ENCODE measurements at places on chromosomes 5 and 9.

- no peak for DNase-seq
Measured at GRCh38 chr5:175842506-175842905, 28.9 kb upstream of the CPLX2 start.

DNA sequence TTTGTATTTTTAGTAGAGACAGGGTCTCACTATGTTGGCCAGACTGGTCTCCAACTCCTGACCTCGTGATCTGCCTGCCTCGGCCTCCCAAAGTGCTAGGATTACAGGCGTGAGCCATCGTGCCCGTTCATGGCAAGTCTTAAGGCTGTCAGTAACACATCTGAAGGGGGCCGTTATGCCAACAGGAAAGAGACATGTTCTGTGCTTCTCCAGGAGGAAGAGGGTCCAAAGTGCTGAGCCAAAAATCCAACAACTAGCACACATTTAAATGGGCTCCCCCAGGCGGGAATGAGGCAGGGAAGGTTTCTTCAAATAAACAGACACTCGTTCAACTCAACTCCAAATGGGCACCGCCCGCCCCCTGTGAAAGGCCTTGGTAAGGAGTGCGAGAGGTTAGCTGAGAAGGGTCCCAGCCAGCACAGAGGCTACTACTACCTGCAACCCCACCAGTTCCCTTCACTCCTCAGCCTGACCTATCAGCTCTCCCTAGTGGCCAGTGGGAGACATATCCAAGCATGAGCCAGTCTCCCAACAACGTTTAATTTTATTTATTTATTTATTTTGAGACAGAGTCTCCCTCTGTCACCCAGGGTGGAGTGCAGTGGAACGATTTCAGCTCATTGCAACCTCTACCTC is 84.1 kb upstream of the DMRT1 start:
- peak; percentile 27 for DNase-seq

DNA sequence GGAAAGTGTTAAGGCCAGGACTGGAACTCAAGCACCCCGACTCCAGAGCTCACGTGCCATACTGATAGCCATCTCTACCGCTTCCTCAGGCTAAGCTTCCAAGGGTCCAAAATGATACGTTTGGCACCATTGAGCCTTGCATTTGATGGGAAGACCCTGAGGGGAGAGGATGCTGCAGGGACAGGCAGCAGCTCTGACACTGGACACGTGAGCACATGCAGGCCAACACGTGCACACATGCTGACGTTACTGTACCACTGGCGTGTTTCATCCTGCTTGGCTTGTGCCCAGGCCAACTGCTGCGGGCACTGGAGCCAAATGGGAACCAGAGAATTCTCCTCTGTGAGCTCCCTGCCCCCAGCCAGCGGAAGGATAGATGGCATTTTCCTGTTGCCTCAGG is 5.2 kb downstream of the FAT2 start:
- no peak for DNase-seq

GRCh38 chr5:18720002-18720401 is 1085.7 kb downstream of the TAF11L14 start:
- no peak for DNase-seq

DNA sequence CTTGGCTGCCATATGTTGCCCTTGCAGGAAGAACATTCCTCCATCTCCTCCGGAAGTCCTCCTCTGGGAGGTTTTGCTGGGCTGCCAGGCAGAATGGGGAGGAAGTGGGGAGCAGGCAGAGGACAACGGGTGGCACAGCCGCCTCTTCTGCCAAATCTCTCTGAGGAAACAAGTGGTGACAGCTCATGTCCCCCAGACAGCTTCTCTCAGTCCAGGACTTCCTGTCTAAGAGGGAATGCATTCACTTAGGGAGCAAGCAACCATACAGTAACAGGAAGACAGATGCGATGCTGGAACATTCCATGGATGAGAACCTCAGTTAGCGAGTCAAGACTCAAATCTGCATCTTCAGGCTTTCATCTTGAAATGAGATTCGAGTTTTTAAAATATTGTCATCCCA is 701.0 kb downstream of the SEMA5A start:
- DNase-seq: no peak

DNA sequence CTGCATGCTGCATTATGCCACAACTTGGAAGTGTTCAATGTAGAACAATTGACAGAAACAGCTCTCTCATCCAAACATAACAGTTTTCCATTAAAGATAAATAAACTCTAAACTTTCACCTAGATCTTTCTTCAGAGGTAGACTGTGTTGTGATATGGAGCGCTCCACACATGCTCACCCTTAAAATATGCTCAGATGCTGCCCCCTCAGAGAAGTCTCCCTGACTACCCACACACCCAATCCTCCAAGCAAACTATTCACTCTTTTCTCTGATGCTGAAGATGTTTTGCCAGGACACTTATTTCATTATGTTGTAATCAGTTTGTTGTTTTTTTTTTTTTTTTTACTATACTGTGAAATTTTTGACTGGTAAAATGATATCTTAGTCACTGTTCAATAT is 206.6 kb upstream of the RASA1 start:
- DNase-seq: no peak

DNA sequence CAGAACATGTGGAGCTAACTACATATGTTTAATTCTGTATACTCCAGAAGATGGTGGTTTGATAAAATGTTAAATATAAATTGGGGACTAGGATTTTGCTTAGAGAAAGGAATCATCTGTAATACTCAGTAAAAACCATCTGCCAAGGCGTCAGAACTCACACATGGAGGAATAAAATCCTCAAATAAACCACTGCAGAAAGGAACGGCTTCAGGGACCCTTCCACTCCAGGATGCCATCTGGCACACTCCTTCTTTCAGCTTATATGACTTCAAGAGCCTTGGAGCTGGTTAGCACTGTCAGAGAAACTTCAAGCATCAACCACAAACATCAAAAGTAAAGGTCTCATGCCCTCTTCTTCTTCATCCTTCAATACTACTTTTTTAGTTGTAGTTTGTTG is 360.6 kb downstream of the PLK2 start:
- no peak for DNase-seq

- DNase-seq: no peak
Measured at GRCh38 chr9:104921067-104921741, 6.8 kb downstream of the ABCA1 start.

- no peak for DNase-seq
Measured at GRCh38 chr9:36862206-36863145, 171.6 kb downstream of the PAX5 start.

GRCh38 chr9:129487658-129488483 is 133.0 kb downstream of the C9orf50 start:
- DNase-seq: no peak

DNA sequence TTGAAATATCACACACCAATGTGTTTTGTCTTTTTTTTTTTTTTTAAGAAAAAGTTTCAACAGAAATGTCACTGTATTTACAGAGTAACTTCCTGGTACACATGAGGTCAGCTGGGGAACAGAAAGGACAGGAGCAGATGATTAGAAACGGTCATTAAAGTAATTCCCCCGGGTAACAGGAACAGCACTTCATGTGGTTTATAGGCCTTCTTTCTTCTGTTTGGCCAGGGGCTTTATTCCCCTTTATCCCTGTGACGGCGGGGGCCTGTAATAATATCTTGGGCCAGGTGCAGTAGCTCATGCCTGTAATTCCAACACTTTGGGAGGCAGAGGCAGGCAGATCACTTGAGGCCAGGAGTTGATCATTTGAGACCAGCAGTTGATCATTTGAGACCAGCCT is 30.5 kb upstream of the MSH3 start:
- no peak for DNase-seq

- no peak for DNase-seq
Measured at GRCh38 chr9:34830068-34830467, 120.1 kb upstream of the CCL21 start.

GRCh38 chr9:98539954-98540353 is 168.8 kb downstream of the GABBR2 start:
- DNase-seq: no peak

DNA sequence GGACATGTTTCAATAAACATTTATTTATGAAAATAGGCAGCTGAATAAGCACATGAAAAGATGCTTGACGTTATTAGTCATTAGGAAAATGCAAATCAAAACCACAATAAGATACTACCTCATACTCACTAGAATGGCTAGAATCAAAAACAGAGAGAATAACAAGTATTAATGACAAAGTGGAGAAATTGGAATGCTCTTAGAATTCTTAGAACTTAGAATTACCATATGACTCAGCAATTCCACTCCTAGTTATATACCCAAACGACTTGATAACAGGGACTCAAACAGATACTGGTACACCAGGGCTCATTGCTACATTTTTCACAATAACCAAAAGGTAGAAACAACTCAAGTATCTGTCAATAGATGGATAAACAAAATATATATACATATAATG is 15.1 kb upstream of the TRIM36 start:
- no peak for DNase-seq

GRCh38 chr9:137493364-137494103 is 34.4 kb upstream of the NSMF start:
- DNase-seq: no peak

GRCh38 chr5:145980718-145981117 is 44.3 kb downstream of the SH3RF2 start:
- DNase-seq: no peak

DNA sequence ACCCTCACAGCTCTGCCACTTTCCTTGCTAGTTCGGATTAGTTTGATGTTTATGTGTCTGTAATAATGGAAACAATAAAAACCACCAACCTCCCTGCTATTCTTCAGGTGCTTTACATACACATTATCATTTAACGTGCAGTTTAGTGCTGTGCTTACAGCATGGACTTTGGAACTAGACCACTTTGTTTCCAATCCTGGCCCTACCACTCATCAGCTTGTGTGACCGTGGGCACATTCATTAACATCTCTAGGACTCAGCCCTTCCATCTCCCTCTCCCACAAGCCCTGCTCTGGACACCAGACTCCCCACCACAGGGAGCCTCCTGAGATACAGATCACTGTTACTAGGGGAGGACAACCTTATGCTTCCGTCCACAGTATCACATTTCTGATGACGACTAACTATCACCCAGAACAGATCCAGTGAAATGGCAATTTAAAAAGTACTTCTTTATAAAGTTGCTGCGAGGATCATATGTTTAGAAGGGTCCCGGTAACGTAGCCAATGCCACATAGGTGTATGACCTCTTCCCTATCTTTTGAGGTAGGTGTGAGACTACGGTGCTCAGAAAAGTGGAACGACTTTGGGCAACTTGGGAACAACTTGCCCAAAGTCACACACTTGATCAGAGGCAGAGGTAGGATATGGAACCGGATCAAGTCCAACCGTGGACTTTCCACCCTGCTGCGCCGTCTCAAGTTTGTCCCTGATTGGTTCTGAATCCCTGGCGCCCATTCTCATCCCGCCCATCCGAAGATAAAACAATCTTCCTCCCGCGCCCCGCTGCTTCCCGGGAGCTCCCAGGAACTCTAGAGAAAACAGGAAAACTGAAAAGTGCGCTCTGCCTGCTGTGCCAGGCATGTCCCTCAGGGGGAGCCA is 132.4 kb upstream of the NIPBL start:
- DNase-seq: no peak

DNA sequence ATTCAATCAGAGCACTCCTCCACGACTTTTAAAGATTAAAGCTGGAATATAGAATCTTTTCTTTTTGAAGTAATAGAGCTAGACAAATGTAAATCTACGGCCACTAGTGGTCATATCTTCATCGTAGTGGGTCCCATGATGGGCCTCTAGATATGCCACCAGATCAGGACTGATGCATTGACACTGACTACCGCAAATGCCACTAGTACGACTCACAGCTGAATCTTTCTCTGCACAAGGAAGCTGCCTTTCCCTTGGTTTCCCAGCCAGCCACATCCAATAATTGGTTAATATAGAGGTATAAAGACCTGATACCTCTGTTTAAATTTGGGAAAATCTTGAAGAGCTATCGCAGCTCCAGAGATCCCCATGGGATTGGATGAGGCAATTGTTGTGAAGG is 37.8 kb upstream of the ADRB2 start:
- DNase-seq: no peak

- no peak for DNase-seq
Measured at GRCh38 chr5:35371951-35372426, 141.7 kb upstream of the PRLR start.

GRCh38 chr5:113167985-113168384 is 191.4 kb downstream of the DCP2 start:
- no peak for DNase-seq

DNA sequence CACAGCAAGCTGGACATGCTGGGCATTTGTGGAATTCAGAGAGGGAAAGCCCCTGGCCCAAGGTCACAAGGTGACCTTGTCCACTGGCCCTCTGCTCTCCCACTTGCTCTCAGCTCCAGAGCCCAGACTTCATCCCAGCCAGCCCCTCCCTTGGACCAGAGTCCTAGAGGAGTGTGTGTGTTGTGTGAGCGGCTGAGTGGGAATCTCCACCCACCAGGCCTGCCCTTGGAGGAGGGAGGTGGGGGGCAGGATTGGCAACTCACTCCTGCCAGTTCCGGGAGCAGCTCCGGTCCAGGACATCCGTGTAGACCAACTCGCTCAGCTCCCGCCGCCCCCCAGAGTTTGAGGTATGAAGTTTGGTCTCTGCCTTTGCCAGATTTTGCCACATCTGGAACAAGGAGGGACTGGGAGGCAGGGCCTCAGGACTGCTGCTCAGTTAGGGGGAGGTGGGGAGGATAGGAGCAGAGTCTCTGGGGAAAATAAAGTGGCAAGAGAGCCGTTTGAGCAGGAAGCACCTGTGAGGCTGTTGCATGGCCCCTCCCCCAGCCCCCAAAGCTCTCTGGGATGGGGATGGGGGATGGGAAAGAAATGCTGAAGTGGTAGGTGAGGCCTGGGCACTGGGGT is 1.4 kb downstream of the MZB1 start:
- no peak for DNase-seq

DNA sequence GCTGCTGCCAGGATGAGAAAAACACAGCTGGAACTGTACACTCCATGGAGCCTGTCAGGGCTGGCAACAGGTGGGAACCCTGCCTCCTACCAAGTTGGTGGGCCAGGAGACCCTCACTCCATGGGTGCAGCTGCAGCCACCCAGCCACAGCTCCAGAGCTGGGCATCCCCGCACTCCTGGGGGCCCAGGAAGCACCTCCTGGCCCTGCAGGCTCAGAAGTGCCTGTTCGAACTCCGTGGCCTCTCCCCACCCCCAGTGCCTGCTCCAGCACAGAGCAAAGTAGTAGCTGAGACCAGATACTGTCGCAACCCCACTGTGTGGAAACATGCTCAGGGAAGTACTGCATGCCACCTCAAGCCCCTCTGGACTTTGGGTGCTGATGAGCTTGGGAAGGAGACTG is 564.0 kb upstream of the ACO1 start:
- DNase-seq: no peak

GRCh38 chr5:109553846-109554245 is 135.9 kb upstream of the MAN2A1 start:
- DNase-seq: no peak

- DNase-seq: no peak
Measured at GRCh38 chr9:15211815-15212495, 95.1 kb downstream of the TTC39B start.

- no peak for DNase-seq
Measured at GRCh38 chr9:133089271-133089671, 27.5 kb downstream of the CEL start.

DNA sequence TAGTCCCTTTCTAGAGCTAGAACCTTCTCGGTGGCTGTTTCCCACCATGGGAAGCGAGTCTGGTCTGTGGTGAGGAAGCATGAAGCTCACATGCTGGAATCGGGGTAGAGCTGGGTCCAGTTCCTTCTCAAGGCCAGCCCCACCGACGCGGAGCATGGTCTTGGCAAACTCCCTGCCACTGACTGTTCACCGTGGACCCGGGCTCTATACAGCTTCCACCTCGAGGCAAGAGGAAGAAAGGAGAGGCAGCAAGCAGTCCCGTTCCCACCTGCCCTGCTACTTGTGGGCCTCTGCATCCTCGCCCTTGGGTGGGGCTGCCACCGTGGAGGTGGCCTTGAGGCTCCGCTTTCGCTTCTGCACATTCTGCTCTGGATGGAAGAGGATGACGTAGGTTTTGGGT is 13.7 kb downstream of the GRM6 start:
- no peak for DNase-seq

- no peak for DNase-seq
Measured at GRCh38 chr9:110606179-110606790, 26.7 kb upstream of the SVEP1 start.

Data from AG09309 (cell line).